ENCODE measurements at places on chromosomes 4 and X. TPM values are rescaled to one million over a fixed set of nuclear protein-coding genes. Genes with fewer than 3 reads are reported as not detected.

- H3K4me3 ChIP-seq = no peak overlapping the region
- DNase-seq = no peak
- H3K36me3 ChIP-seq = no peaks in the 10 kb centered on the region
- no peaks in the 10 kb centered on the region for H3K4me1 ChIP-seq
Measured at GRCh38 chrX:76183289-76184049, 10.6 kb downstream of the PBDC1 start.

GRCh38 chr4:37445023-37445422 is 200.5 kb downstream of the NWD2 start:
- H3K27ac ChIP-seq = no peak overlapping the region
- no peaks in the 10 kb centered on the region for H3K36me3 ChIP-seq
- DNase-seq = no peak
- no peak overlapping the region for H3K4me3 ChIP-seq
- H3K27me3 ChIP-seq = no peaks in the 10 kb centered on the region

GRCh38 chrX:99795495-99795894 is 614.6 kb downstream of the PCDH19 start:
- H3K27me3 ChIP-seq = no peaks in the 10 kb centered on the region
- H3K27ac ChIP-seq = no peak overlapping the region

DNA sequence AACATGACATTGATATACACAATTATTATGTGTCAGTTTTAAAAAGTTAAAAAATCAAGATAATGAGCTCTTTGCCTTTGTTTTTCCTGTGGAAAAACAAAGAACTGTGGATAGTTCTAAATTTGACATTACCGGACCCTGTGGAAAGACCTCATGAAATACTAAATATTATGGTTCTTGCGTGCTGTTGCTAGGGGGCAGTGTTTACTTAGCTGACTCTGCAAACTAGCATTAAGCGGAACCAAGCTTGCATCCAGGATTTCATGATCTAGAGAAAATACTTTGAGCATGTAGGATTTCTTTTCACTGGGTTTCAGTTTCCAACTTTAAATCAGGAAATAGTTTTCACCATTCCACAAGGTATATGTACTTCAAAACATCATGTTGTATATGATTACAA is 33.6 kb downstream of the CLCN4 start:
- H3K4me1 ChIP-seq = no peaks in the 10 kb centered on the region
- H3K27me3 ChIP-seq = no peaks in the 10 kb centered on the region
- DNase-seq = no peak
- no peak overlapping the region for H3K27ac ChIP-seq

GRCh38 chr4:128596853-128597252 is 212.6 kb upstream of the JADE1 start:
- H3K4me1 ChIP-seq = peaks cover 22% of the 10 kb centered on the region
- H3K36me3 ChIP-seq = no peaks in the 10 kb centered on the region
- no peaks in the 10 kb centered on the region for H3K27me3 ChIP-seq
- DNase-seq = no peak
- H3K27ac ChIP-seq = no peak overlapping the region
- H3K4me3 ChIP-seq = no peak overlapping the region

The HSD17B10 gene
- 48.5 TPM for polyA plus RNA-seq

The ZNF718 gene
- polyA plus RNA-seq = 2.8 TPM
